A673 (cell line): ENCODE measurements at places on chromosomes 3 and 15.

DNA sequence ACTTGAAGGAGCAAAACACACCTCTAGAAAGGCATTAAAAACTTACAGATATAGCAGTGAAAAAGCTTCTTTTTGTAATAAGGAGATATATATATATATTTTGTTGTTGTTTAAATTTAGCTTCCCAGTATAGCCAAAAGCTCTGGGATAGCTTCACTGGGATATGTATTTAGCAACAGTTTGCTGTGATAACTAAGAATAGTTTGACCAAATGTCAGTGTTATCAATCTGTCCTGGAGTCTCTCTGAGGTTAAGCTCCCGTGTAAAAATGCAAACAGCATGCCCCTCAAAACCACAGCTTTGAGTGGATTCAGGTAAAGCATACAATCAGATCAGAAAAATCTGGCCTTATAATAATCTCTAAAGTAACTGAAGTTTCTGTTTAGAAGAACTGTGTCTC, 2.9 kb downstream of the CADPS start:
- DNase-seq = no peak

DNA sequence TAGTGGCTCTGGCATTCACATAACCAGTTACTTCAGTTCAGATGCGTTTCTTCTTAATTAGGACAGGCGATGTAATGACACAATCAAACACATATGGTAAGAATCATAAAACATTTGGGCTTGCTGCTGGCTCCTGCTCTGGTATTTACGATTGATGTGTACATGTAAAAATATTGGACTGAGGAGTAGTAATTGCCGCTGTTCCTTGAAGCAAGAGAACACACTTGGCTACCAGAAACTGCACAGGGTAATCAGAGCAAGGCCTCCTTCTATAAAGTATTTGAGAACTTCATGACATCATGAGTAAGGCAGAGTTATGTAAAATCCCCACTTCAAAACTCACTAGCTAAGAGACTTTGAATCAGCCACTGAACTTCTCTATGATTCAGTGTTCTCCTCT, 158.1 kb downstream of the SSR3 start:
- no peak for DNase-seq

- no peak for DNase-seq
Measured at GRCh38 chr3:130748981-130749380, 2.4 kb upstream of the PIK3R4 start.

DNA sequence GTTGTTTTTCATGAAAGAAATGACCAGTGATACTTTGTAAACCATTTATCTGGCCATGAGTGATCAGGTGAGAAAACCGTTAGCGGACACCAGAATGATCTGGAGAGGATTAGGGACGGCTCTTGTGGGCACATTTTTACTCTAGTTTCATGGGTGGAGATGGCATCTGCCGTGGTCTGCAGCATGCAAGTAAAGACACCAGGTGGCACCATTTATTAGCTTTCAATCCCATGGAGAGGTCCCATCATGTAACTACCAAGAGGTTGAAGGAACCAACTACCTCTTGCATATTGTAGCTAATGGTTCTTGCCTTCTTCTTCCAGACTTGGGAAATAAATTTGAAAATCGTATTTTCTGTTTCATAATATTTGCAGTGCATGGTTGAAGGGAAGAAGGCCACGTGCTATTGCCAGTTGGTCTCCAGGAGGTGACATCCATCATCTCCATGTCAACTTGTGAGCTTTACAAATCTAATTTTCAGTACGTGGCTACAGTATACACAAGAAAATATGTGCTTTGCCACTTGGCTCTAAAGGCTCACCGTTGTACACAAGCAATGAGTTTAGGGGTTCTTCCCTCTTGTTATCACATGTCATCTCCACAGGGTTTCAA, 1.5 kb upstream of the MAPKBP1 start:
- DNase-seq = peak; percentile 87

GRCh38 chr3:187093320-187093719, 46.0 kb downstream of the RPL39L start:
- no peak for DNase-seq

DNA sequence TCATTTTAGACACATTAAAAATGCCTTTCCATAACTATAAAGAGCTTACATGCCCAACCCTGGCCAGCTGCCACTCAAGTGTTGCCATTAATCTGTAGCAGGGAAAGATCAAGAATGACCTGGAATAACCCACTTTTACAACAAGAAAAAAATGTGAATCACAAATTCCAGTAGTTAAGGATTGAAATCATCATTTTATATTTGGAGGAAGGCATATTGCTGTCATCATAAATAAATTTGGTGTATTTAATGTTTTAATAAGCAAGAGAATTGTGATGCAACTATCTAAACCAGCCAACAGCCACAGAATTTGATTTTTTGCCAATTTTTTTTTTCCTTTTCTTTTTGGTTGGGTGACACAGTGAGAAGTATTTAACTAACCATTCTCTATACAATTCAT, 240.0 kb upstream of the SEMA6D start:
- DNase-seq = peak; percentile 36
